ENCODE measurements at places on chromosomes 1 and 21.

- DNase-seq: no peak
Measured at GRCh38 chr1:200778766-200779165, 40.1 kb downstream of the CAMSAP2 start.

DNA sequence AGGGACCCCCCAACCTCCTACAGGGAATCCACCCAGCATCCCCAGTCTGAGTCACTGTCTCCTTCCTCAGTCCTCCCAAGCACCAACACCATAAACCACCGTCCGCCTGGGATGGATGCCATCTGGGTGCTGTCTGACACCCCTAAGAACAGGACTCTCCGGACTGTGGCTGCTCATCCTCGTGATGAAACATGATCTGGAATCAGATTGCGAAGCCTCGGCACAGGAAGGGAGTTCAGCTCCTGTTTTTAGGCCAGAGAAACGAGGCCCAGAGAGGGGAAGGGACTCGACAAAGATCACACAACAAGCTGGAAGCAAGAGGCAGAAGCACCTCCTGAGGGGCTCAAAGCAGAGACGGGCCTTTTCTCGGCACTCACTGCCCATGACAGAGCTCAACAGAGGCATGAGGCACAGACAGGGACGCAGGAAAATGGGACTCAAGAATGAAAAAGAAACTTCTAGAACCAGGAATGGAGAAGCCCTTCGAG lies 8.4 kb downstream of the KCNN3 start:
- DNase-seq: no peak

- DNase-seq: no peak
Measured at GRCh38 chr1:1387098-1388077, 11.7 kb downstream of the CCNL2 start.

- no peak for DNase-seq
Measured at GRCh38 chr1:51303751-51304251, 26.6 kb downstream of the TTC39A start.

DNA sequence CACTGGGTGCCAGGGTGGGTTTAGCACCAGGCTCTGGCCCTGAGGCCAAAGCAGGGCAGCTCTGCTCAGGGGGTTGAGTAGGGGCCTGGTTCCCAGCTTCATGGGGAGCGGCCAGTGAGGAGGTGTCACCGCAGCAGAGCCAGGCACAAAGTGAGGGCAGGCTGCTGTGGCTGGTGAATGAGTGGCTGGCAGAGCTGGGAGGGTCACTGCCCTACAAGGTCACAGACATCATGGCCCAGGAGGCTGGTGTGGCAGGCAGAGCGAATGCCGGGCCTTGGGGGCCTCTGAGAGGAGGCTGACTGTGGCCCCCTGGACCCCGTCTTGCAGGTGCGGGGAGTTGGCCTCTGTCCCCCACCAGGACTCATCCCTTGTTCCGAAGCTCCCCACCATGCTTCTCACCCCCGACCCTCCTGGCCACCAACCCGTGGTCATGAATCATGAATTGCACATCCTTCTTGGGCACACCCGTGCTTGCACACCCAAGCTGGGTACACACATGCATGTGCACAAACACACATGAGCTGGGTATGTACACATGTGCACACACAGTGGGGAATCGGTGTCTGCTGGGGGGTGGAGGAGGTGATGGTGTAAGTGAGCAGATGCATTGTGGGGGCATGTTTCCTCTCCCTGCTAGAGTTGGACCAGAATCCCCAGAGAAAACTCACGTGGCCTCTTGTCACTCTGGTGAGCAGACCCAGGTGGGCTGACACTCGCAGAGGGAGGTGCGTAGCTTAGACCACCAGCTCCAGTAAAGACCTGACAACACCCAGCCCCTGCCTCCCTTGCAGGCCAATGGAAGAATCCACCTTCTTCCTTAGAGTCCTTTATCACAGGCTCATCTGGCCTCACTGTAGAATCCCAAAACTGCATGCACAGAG lies 4.8 kb upstream of the GNB1 start:
- no peak for DNase-seq

DNA sequence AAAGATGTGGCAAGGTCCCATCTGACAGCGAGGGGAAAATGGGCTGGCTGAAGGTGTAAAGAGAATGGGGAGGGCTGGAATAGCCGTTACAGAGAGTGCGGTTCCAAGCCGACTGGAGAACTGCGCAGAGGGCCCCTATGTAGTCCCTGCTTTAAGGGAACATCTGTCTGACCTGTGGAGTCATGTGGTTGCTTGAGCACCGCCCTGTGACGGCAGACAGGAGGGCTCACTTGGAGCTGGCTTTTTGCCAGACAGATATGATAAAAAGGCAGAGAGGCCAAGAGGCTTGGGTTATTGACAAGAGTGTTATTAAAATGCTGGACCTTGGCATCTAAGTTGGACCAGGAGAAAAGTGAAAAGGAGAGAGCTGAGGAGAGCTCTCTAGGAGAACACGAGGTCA lies 5.9 kb upstream of the PTPRF start:
- peak; percentile 24 for DNase-seq

DNA sequence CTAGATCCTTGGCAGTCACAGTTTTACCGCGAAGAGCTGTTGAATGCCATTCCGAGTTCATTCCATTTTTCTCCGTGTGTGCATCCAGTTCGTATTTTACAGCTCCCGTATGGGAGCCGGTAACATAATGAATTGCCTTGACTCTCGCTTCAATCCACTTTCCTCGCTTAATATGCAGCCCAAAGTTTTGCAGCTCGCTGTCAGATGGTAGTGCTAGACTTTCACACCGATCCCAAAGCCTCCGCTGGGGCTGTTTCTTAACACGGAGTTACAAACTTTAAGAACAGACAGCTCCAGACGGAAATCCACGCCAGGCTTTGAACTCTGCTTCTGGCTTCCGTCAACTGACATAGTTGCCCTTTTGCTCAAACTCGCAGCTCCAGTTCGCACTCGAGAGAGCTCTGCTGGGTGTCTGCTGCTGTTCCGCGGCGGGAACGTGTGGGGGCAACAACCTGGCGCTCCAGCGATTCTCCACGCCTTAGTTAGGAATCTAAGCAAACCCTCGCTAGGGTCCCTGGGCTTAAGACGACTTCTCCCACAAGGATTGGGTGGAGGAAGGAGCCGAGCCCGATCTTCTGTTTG lies 3.5 kb upstream of the ARID1A start:
- DNase-seq: peak; percentile 85

- no peak for DNase-seq
Measured at GRCh38 chr1:18934205-18935000, 22.1 kb downstream of the IFFO2 start.

DNA sequence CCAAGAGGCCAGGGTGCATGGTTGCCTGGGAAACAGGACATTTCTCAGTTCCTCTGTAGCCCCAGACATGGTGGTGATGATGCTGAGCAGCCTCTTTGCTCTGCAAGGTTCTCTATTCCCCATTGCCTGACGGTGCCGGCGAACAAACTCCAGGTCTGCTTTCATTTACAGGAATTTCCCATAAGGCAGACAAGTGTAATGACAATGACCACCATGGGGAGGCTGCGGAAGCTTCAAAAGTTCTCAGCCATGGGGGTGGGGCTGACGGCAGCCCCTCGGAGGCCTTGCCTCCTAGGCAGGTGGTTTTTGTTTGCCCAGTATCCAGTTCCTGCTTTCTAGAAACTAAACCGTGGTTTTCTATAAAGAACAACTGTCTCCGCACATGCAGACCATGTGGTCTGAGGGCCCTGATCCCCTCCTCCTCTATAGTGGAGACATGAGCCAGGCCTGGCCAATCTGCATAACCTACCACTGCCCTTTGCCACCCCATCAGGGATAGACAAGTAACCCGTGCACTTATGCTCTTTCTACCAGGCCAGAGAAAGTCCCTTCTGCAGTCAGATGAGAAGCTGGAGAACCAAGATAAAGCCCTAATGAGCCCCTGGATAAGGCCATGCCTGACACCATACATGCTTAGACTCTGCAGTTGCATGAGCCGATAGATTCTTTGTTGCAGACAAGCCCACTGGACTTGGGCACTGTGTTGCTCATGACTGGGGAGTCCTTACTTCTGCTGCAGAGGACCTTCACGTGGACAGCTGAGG lies 54.1 kb downstream of the LDLRAD2 start:
- no peak for DNase-seq
